ENCODE measurements at places on chromosomes 3 and 15.

DNA sequence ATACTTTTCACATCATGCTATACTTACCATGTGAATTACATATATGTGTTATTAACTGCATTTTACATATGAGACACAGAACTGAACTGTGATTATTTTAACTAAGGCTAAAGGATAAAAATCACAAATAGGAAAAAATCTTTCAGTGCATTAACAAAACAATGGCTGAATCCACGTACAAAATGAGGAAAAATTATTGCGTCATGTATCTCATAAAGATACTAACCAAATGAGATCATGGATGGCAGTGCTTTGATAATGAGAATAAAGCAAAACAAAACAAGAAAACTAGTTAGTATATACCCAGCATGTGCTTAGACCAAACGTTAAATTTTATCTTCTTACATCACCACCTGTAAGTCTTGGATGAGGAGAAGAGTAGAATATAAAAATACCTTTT is 66.0 kb downstream of the SCAPER start:
- no peak for DNase-seq

- peak; percentile 9 for DNase-seq
Measured at GRCh38 chr3:24829629-24830229, 335.1 kb upstream of the THRB start.

GRCh38 chr15:86155551-86155950 is 75.9 kb downstream of the AGBL1 start:
- no peak for DNase-seq

DNA sequence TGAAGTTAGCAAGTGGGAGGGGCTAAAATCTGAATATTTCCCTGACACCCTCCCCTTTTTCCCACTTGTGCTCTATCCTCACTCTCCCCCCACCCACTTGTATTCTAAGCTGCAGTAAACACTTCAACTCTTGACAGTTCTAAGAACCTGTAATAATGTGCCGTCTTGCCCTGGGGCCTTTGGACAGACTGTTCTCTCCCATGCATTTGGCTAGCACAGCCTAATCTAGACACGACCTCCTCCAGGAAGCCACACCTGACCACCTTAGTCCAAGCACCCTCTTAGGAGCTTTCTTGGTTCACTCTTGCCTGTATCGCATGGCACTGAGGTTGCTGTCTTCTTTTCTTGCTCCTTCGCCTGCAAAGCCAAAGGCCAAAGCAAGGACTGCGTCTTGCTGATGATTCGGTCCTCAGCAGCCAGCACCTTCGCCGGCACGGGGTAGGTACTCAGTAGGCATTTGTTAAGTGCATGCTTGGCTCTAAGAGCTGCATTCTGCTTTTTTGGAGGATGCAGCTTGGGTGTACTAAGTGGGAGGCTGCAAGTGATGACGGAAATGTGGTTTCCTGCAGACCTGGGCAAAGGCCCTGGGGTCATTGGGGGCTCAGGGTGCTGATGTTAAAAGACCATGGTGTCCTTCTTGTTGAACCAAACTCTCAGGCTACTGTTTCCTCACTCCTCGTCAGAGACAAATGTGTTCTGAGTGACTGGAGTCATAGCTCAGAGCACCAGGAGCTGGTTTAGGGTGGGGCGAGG is 2.0 kb upstream of the ZNF710 start:
- DNase-seq = no peak

DNA sequence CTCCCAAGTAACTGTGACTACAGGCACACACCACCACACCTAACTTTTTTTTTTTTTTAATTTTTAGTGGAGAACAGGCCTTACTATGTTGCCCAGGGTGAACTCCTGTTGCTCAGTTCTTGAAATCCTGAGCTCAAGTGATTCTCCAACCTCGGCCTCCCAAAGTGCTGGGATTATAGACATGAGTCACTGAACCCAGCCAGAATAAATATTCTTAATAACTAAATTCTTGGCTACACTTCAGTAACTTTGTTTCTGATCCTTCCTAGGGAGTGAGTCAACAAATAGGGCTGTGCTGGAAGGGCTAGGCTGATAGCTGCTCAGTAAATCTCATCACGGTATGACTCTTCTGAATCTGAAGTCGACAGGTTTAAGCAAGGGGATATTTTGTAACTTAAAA is 56.6 kb downstream of the P3H2 start:
- DNase-seq = no peak

DNA sequence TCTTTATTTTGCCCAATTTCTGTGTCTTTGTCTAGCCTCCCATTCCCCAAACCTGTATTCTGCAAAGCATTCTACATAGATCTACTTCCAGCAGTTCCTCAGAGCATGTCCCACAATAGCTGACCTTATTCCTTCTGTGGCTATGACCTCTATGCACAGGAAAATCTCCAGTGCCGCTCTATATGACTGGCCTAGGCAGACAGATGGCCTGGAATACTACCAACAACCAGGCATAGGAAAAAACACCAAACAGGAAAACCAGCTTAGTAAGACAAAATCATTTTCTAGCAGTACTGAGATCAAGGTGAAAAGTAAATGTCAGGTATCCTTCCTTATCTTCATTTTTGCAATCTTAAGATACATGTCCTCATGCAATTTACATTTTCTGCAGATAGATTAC is 1115.0 kb downstream of the IGSF11 start:
- no peak for DNase-seq

- no peak for DNase-seq
Measured at GRCh38 chr15:52728899-52729298, 49.7 kb upstream of the ATOSA start.

DNA sequence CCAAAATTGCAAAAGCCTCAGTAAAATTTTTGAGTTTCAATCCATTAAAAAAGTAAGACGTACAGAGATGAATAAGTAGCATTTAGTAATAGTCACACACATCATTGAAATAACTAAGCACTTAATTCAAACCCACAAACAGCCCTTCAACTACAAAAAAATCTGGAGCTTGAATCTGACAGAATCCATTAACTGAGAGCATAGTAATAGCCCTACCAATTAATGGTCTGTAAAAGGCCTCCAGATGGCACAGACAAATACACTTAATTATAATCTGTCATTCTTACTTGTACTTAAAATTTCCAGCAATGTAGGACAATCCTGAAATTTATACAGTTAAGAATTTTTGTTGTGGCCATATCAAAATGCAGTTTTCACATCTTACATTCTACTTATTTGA is 246.9 kb downstream of the VGLL3 start:
- DNase-seq = no peak

All from globus pallidus (tissue), 1 donor.